ENCODE measurements at places on chromosomes 6 and 20.

DNA sequence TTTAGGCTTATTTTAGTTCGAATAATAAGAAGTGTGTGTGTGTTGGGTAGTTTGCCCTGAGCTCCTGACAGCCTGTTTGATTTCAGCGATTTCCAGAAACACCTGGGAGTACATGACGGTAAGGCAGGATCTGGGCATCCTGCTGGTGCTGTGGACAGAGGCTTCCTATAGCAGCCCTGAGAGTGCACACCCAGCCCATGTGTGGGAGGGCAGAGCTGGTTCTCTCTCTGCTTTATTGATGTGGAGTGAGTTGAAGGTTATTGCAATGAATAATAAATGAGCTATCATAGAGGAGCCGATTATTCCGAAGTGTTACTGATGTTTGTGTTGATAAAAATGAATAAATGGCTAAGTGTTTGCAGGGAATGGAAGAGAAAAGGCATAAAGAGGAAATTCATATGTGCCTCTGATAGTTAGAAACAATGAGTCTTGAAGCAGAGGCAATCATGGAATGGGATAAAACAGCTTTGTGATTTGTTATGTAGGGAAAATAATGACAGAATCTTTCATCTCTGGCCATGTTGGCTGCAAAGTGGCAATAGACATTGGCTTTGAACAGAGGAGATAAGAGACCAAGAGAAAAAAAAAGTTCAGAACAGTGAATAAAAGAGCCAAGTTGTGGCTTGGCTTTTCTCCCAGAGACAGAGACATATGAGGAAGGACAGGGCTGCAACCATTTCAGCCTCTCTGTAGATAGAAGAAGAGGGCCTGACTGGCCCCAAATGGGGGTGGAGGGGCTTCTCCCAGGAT lies 166.2 kb upstream of the CHD6 start:
- no peak for DNase-seq

DNA sequence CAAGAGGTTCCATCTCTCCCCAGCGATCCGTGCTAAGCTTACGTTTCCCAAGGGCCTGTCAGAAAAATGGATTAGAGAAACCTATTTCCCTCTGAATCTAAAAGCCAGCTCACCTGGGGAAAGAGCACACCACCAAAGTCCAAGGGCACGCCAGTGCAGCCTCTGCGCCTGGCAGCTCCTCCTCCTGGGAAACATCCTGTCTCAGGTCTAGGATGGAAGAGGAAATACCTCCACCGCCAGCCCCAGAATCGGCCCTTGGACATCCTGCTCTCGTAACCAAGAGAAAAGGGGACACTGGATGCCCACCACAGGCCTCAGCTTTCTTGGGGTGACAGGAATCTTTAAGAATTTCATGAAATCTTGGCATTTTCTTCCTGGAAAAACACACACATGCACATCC lies 18.7 kb downstream of the RAMACL start:
- DNase-seq, result no peak

DNA sequence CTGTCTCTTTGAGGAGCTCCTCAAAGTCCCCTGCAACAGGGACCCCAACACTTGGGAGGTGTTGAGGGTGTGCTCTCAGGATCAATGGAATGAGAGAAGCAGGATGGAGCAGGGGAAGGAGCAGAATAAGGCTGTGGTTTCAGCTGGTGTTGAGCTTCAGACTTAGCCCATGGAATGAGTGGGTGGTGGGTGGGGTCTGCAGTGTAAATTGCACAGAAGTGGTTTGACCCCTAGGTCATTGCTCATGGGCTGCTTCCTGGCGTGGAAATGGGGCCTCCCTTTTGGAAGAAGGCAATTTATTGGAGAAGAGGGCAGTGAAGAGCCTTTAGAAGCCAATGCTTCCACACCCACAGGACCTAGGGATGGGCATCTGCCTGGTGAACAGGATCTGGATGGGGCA lies 37.0 kb upstream of the KCNG1 start:
- DNase-seq, result no peak

DNA sequence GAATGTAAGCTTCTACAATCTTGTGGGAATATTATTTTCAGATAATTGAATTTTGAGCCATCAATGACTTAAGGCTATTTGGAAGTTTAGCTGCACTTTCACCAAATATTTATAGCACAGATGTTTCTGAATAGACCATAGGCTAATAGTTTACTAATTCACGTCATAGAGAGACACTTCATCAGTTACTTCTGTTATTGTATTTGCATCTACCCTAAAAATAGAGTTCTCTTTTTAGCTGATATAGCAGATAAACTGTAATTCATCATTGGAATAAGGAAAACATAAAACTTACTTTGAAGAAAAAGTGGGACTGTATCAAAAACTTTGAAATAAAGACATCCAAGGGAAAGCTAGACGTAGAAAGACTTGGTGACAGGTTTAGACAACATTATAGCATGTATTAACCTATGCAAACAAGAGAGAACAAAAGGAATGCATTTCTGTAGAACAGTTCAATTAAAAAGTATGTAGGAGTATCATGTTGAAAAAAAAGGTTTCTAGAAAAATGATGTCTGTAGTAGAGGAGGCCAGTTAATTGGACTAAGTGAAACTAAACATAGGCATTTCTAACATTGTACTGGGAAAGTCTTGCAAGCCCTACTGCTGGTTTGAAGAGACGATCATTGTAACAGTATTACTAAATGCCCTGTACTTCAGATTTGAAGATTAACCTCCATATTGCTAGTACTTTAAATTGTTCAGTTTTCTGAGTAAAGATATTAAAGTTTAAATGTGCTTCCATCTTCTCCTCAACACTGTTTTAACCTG lies 123.3 kb downstream of the ZFAND3 start:
- DNase-seq, result no peak

DNA sequence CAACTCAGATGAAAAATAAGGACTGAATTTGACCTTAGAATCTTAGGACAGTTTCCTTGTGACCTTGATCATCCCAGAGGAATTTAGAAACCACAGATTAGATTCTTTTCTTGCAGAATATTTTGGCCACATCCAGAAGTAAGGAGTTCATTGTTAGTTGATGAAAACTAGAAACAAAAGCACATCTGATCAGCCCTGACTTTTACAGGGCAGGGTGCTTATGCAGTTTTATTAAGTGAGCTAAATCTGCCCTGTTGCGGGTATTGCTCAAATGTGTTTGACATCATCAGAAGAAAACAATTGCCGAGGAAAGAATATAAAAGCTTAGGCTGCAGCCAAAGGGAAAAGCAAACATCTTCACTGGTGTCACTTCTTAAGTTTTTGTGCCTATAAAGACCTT lies 100.8 kb downstream of the MTFR2 start:
- no peak for DNase-seq
